AML-193 (cell line): ENCODE measurements at places on chromosomes 2 and 18.

DNA sequence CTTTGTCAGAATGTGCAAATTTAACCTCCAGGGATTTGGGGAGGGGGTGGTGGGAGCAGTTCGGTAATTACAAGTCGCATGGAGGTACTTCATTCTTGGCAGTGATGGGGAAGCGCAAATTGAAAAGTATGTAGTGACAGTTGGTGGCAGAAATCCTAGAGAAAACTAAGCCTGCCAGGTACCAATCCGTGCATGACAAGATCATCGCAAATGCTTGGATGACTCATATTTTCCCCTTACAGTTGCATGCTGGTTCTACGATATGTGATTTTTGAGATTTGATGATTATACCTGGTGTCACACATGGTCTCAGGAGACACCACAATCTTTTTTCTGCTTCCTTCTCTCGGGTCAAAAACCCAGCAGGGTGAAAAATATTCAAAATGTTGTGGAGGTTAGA is 479.7 kb upstream of the ID2 start:
- DNase-seq, result no peak

- DNase-seq, result peak; percentile 15
These were observed 443.9 kb upstream of the VRK2 start for GRCh38 chr2:57602733-57603132.

- DNase-seq, result no peak
These were observed 12.7 kb downstream of the ICOS start for GRCh38 chr2:203949228-203949627.

DNA sequence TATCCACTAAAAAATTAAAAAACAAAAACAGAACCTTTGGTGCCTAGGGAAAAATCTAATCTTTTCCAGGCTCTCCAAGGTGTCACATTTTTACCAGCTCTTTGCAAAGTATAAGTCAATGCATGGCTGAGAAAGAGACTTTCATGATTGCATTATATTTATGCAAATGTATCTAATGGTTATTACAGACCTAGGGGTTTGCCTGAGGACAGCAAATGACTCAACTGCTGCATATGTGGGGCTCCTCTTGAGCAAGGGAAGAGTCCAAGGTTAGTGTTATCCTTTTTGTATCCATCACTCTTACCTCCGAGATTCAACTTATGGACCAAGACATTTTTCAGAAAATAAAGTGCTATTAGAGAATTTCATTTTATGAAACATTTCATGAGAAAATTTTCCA is 33.9 kb upstream of the RMP24 start:
- no peak for DNase-seq

GRCh38 chr2:177165721-177166711 is 46.6 kb upstream of the HNRNPA3 start:
- DNase-seq, result peak; percentile 45

- no peak for DNase-seq
These were observed 500.2 kb upstream of the SALL3 start for GRCh38 chr18:78479443-78479842.

DNA sequence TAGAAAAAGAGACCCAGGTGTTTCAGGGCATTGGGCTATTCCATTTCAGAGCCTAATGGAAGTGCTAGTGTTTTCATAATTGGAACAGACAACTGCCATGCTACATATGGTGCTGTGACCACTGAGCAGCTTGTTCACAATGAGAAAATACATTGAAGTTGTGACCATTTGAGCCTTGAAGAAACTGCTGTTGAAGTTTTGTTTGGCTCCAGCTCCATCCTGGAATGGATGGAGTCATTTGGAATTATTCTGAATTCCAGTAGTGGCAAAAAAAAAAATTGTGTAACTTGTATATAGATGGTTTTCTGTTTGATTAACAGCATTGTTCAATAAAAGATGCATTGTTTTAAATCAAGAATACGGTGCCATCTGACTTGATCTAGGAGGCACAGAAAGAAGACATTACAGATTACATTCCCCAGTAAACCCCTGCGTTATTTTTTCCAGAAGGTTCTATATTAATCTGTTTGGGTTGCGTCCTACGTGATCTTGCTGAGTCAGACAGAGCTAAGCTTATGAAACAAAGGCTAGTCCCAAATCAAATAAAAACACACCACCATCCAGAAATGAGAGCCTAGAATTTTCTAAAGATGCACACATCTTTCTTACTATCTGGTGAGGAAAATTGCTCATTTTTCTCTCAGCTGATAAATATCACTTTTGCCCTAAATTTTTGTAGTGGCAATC is 19.2 kb downstream of the FMNL2 start:
- no peak for DNase-seq
